ENCODE measurements at places on chromosomes 3 and 15. TPM values are rescaled to one million over a fixed set of nuclear protein-coding genes. Genes with fewer than 3 reads are reported as not detected.

- DNase-seq: no peak
These were observed 108.2 kb upstream of the CHRM5 start for GRCh38 chr15:33859992-33860545.

The TM4SF18 gene
- polyA plus RNA-seq: 6.6 TPM

The LRRC34 gene
- 2.1 TPM for polyA plus RNA-seq

The DPPA2 gene
- polyA plus RNA-seq: 0.03 TPM
